ENCODE measurements at places on chromosomes 12 and 14.

DNA sequence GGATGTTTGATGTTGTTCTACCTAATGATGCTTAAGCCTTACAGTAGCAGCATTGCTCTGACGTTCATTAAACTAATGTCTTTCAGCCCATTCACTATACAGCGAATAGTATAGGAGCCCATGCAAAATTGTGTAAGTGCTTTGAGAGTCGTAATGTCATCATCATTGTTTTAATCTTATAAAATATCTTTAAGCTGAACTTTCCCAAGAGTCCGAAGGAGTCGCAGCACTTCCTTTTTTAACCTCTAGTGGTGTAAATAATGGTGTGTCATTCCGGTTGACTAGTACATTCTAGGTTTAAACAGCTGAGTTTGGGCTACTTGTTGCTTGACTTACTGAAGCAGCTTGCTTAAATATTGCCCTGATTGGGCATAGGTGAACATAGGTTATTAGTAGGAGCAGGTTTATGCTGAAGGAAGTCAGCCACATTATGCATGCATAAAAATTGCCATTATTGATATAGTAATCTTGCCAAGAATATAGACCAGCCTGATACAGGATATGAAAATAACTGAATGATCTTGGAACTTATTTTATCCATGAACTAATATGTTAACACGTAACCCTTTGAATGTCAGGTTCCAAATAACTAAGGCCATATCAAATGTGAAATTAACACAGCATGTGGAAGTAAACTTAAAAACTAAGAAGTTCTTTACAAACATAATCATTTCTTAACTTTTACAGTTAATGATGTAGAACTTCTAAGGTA is 2.6 kb downstream of the WNK1 start:
- DNase-seq: peak; percentile 43

DNA sequence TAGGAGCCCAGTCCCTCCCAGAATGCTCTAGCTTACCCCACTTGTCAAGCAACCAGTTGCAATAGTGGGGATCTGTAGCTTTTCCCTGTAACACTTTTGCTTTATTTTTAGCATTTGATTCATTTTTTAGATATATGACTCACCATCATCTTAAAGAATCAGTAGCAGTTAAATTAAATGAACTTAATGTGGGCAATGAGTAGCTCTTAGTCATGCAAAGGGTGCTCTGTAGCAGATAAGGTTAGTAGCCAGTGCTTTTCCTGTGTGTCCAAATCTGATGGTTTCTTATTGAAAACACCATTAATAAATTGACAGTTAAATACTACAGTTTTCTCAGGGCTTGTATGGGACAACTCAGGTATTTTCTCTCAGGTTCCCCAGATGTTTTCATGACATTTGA is 311.8 kb downstream of the RERGL start:
- DNase-seq: no peak

GRCh38 chr14:27605282-27605681 is 1007.4 kb upstream of the NOVA1 start:
- DNase-seq: no peak

DNA sequence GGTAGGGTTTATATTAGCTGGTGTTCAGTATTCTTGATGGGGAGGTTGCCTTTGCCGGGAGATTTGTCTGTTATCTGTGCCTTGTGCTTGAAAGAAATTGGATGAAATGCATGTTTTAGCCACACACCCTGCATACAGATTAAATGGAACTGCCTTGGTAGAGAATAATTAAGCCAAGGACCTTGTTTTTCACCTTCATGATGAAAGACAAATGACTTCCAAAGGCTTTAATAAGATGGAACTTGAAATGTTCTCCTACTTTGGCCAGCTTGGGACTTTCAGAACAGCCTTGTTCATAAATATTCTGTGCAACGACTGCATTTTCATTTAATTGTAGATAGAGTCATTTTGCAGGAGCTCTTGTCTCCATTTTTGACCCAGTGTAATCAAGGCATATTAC is 21.2 kb downstream of the JDP2 start:
- no peak for DNase-seq

DNA sequence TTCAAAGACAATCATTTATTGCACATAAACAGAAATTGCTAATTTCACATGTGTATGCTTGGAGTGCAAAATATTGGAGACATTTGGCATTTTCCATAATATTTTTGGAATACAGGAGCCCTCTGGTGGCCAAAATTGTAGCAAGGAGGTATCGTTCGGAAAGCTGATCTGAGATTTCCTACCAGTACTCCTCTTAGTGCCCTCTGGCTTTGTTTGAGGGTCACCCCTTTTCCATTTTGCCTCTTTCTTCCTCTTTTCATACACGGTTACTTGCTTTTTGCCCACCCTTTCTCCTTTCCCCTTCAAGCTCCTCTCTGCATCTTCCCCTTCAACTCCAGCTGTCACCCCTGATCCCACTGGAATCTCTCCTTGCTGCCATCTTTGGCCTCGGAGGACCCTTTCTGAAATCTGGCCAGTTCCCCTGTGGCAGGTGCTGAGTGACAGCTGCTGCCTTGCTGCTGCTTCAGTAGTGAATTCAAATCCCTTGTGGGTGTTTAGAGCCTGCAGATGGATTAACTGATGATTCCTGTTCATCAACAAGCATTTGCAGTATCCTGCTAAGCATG is 164.6 kb upstream of the PARP11 start:
- peak; percentile 1 for DNase-seq

GRCh38 chr12:120583478-120584030 is 2.4 kb upstream of the POP5 start:
- DNase-seq: peak; percentile 55

DNA sequence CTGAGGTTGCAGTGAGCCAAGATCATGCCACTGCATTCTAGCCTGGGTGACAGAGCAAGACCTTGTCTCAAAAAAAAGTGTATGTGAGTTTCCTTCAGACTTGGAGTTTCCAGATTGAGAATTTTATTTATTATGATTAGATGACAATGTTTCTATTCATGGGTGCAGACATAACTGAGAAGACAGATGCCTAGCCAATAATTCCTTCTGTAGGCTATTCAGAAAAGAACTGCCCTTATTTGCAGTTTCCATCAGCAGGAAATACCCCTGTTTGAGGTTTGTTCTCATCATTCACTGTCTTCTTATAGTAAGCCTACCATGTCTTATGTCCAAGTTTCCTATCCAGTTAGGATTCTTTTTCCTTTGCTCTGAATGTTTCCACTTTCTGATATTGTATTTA is 269.0 kb downstream of the KTN1 start:
- DNase-seq: no peak

DNA sequence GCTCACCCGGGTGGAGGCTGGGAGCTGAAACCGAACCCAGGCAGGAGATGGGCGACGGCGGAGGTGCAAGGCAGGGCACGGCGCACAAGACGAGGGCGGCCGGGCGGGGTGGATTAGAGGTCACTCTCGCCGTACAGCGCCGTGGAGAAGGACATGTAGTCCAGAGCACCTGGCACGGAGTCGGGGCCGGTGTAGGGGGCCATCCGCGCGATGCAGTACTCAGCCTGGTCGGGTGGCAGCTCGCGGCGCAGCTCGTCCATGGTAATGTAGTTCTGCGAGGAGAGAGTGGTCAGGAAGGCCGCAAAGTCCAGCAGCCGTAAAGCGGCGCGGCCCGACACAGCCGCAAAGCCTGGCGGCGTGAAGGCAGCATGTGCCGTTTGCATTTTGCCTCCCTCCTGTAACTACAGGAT is 81.9 kb upstream of the ZFP36L1 start:
- DNase-seq: no peak

GRCh38 chr14:61104358-61104757 is 123.3 kb downstream of the SLC38A6 start:
- DNase-seq: no peak

DNA sequence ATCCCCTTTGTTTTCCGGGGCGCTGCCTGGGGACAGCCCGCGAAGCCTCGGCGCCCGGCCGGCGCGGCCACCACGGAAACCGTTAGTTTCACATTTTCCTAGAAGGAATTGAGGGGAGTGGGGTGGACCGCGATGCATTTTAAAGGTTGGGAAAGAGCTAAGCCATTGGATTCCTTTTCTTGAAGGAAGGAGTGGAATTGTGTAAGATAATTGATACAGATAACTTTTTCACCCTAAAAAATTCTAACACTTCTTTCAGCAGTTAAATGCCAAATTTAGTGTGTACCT is 137.1 kb downstream of the MON2 start:
- no peak for DNase-seq

- no peak for DNase-seq
These were observed 113.1 kb downstream of the ITPR2 start for GRCh38 chr12:26719852-26720251.

DNA sequence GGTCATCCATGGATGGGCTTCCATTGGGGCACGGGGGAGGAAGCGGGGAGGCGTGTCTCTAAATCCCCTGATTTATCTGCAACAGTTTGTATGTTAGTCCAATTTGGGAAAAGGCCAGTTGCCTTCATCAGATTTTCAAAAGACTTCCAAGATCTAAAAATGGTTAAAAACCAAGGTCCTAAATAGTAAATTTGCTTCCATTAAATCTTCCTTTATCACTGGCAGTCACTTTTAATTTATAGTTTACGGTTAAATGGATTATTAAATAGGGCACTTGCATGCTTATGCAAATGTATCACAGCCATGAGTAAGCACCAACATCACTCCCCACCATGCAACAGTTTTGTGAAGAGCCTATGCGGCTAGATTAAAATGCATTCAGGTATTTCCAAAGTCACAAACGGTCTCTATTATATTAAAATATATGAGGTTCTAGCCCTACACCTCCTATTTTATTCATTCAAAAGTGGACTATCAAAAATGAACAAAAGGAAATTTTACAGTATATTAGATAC is 108.2 kb upstream of the GPHB5 start:
- DNase-seq: no peak

GRCh38 chr12:107349008-107349747 is 255.8 kb upstream of the CRY1 start:
- DNase-seq: no peak

- DNase-seq: no peak
These were observed 380.1 kb downstream of the NOVA1 start for GRCh38 chr14:26217778-26218177.

DNA sequence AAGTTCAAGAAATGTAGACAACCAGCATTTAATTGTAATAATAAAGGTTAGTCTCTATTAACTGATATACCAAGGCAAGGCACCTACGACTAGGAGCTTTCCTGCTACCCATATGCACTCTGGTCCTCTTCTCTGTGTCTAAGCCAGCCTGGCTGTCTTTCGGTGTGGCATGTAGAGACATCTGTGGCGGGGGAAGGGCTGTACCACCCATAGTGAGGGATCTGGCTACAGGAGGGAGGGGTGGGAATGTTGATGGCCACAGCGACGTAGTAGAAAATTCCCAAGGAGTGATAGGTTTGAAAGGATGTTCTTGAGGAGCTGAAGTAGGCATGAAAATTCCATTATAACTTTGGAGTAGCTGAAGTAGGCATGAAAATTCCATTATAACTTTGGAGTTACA is 344.2 kb downstream of the ATP23 start:
- no peak for DNase-seq

GRCh38 chr14:104461676-104462449 is 117.7 kb upstream of the C14orf180 start:
- no peak for DNase-seq

All from KG1 (cell line).